Anterior cingulate cortex (tissue), 58 donors: ENCODE measurements at places on chromosomes 5 and 9.

GRCh38 chr5:166767858-166768257 is 1523.6 kb upstream of the WWC1 start:
- DNase-seq: no peak

- peak; percentile 51 for DNase-seq
These were observed 836 bp downstream of the PCSK5 start for GRCh38 chr9:75891277-75891741.

GRCh38 chr5:6819521-6819920 is 106.3 kb downstream of the TENT4A start:
- no peak for DNase-seq

GRCh38 chr5:43646992-43647391 is 44.0 kb downstream of the NNT start:
- DNase-seq: no peak

DNA sequence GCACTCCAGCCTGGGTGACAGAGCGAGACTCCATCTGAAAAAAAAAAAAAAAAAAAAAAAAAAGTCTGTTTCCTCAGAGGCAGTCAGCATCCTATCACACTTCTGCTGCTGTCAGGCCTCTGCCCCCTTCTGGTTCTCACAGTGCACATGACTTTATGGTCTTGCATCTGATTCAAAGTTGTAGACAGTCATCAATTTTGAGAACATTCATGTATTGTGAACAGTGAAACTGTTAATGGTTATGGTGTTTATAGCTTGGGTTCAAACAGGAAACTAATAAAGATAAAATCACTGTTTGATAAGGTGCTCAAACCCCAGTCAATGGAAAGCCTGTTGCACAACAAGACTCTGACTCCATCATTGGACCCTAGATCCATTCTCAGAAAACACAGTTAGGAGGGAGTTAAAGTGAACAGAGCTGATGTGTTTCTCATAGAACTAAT is 61.4 kb downstream of the FOXD1 start:
- DNase-seq: no peak
